ENCODE measurements at places on chromosomes 2 and 18. TPM values are rescaled to one million over a fixed set of nuclear protein-coding genes. Genes with fewer than 3 reads are reported as not detected.

MYL12A gene
- polyA plus RNA-seq, result 117 TPM

MC4R gene
- 3.8 TPM for polyA plus RNA-seq

- DNase-seq, result no peak
Measured at GRCh38 chr2:37838541-37839167, 86.4 kb upstream of the RMDN2 start.

- DNase-seq, result no peak
Measured at GRCh38 chr2:3598912-3599854, 4.3 kb downstream of the COLEC11 start.

GRCh38 chr2:42622943-42623676 lies 54.7 kb downstream of the MTA3 start:
- no peak for DNase-seq

GRCh38 chr2:75480971-75481836 lies 79.5 kb downstream of the EVA1A start:
- no peak for DNase-seq

WDR7 gene
- 29.1 TPM for polyA plus RNA-seq

RAX gene
- not detected for polyA plus RNA-seq

SERTAD2 gene
- 15.4 TPM for polyA plus RNA-seq

ACOXL gene
- 0.45 TPM for polyA plus RNA-seq

DNA sequence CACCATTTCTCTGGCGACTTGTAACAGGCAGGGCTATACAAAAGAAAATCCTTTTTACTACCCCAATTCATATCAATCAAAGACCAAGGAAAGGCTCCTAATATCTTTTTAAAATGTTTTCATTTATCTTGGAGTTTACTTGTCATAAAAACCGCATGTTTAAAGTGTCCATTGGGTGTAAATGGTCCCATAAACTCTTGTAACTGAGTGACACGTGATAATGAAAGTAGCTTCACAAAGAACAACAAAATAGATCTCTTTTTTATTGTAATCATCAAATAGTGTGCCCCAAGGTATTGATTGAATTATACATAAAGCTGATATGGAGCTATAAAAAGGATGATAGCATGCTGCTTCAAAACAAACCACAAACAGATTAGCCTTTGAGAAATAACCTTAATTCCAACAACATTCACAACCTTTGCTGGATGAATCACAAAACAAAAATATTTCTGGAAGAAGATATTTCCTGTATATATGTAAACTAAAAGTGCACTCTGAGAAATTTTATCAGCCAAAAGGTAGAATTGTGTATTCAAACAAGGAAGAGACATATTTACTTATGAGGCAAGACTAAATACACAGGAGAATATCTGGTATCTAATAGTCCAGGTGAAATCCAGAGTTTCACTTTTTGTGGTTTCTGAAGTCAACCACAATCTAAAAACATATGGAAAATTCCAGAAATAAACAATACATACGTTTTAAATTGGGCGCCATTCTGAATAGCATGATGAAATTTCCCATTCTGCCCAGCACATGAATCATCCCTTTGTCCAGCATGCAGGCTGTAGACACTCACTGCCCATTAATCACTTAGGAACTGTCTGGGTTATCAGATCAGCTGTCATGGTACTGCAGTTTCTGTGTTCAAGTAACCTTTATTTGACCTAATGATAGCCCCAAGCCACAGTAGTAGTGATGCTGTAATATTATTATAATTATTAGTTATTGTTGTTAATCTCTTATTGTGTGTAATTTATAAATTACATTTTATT lies 237.5 kb downstream of the PIK3C3 start:
- peak; percentile 17 for DNase-seq
